ENCODE measurements at places on chromosomes 7 and 10. TPM values are rescaled to one million over a fixed set of nuclear protein-coding genes. Genes with fewer than 3 reads are reported as not detected.

CFAP46 gene
- total RNA-seq: 4.1 TPM

AS3MT gene
- total RNA-seq: 1.8 TPM

SDK1 gene
- 4.9 TPM for total RNA-seq

UCMA gene
- total RNA-seq: not detected

CAMK2B gene
- total RNA-seq: not detected

PSMC2 gene
- 148 TPM for total RNA-seq

SPDYE3 gene
- total RNA-seq: not detected

Measured in epithelial cell of alveolus of lung (primary cell).